ENCODE measurements at places on chromosomes 1 and 21.

- no peak for DNase-seq
Observed at GRCh38 chr1:156667968-156668709, 9.1 kb downstream of the NES start.

DNA sequence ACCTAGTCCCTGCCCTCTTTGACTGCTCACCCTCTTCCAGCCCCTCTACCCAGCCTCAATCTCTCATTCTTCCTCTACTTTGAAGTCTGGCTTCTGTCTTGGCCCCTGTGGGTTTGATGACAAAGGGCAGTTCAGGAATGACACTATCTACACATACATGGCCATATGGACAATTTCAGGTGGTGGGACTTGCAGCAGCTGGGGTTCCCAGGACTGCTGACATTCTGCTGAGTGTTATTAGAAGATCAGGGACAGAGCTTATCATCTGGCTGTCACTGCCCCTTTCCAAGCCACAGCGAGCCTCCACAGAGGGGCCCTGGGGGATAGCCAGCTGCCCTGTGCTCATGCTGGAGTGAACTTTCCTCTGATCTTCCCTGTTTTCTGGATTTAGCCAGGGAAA lies 97.4 kb upstream of the IPO9 start:
- no peak for DNase-seq

DNA sequence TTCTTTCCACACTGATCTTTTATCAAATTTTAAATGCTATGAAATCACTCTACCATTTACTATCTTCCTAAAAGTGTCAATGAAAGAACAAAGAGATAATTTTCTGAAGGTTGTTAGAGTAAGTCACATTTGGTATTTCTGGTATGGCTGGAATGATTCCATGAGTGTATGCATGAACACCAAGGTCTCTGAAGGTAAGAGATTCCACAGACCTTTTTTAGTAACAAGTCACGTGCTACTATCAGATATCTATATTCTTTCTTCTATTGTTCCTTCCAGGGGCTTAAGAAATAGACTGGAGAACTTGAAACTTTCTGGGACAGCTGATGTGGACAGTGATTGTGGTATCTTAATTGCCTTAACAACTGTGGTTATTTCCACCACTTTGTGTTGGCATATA lies 265.0 kb downstream of the SDCCAG8 start:
- DNase-seq, result no peak

GRCh38 chr1:195332102-195332501 lies 1276.1 kb downstream of the KCNT2 start:
- no peak for DNase-seq

GRCh38 chr1:90488451-90488850 lies 228.7 kb downstream of the BARHL2 start:
- no peak for DNase-seq

- no peak for DNase-seq
Observed at GRCh38 chr1:24018611-24019580, 38.8 kb upstream of the SRSF10 start.

- no peak for DNase-seq
Observed at GRCh38 chr1:224615861-224616755, at the start of gene CNIH3. CNIH3 (plus strand) TSS chr1:224616317; CDS start chr1:224617175, 858 bp downstream.
